ENCODE measurements at places on chromosomes 1 and 21.

- DNase-seq = no peak
Measured at GRCh38 chr21:43933199-43933598, 68.2 kb downstream of the AGPAT3 start.

DNA sequence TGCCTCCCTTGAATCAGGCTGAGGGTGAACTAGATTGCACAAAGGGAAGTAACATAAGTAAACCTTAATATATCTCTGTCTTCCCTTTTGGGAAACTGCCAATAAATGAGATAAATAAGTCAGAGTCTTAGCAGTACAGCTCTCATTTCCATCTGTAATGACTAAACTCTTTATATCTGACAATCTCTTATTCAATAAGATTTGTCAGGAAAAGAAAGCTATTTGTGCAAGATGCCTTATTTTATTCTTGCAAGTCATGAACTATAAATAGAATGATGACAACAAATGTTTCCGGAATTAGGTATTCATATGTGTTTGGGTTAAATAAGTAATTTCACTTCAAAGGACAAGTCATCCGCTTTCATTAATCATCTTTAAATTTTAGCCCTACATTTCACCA is 229.2 kb downstream of the PTGER3 start:
- no peak for DNase-seq

DNA sequence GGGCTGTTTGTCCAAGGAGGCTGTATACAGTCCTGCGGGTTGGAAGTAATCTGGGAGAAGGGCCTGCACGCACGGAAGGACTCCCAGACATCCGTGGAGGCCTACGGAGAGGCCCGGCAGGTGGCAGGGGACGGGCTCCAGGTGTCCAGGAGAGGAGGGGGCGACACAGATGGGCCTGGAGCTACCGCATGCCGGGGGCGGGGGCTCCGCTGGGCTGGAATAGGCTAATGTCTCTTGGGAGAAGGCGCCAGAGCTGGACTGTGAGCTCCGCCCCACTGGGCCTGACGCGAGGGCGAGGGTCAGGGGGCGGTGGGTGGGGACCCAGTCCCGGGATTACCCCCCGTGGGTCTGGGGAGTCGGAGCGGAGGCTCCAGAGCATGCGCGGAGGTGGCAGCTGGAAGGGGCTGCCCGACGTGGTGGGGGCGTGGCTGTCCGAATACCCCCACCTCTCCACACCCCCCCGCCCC is 659 bp downstream of the AGO1 start:
- DNase-seq = peak; percentile 82

GRCh38 chr1:53893999-53894636 is at the start of gene DIO1:
TSS of gene DIO1 (plus strand) at chr1:53894187. CDS start at chr1:53894211, 24 bp downstream.
- DNase-seq = peak; percentile 57

DNA sequence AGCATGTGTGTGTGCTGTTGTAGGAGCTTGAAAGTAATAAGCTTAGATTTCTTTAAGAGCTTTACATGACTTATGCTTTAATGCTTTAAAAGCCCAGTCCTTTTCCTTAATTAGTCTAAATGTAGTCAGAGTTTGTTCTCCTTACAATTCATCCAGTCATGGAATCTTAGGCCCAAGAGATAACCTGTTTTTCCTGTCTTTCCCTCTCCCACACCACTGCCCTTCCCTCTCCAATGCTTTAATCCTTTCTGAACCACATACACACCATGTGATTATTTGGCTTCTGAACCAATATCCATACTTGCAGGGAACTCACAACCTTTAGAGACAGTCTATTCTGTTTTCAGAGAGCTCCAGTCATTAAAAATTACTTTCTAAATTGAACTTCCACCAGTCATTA is 37.6 kb downstream of the ALG6 start:
- no peak for DNase-seq

- no peak for DNase-seq
Measured at GRCh38 chr1:161849518-161849917, 83.4 kb downstream of the ATF6 start.

- peak; percentile 44 for DNase-seq
Measured at GRCh38 chr1:211722277-211723175, 47.1 kb upstream of the NEK2 start.

- DNase-seq = no peak
Measured at GRCh38 chr1:17184822-17185484, 20.0 kb upstream of the PADI1 start.

DNA sequence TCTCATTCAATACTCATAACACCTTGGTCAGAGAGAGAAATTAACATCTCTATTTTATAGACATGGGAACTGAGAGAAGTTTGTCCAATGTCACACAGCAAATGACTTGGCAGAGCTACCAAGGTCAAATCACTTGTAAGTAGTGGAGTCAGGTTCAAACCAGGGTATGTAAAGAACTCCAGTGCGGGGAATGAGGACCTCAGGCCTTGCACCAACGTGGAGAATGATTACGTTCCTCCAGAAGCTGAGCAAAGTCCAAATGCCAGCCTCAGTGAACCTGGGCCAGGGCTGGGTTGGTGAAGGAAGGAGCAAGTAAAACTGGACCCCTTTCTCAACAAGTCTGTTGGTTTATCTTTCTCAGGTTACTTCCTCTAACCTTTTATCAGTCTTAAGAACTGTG is 1.8 kb upstream of the CSF1 start:
- DNase-seq = no peak

DNA sequence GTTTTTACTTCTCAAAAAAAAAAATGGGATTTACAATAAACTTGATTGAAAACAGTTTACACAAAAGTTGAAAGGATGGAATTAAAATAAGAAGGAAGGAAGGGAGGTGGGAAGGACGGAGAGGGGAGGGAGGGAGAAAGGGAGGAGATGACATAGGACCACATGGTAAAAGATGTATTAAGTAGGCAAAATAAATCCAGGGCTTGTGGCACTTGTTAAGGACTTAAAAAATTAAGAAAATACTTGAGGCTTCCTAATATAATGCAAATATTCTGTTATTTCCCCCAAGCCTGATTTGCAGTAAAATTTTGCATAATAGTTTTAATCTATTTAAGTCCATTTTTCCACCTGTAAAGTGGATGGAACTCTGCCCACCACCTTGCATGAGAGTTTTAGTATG is 27.5 kb downstream of the SLC30A10 start:
- DNase-seq = no peak

DNA sequence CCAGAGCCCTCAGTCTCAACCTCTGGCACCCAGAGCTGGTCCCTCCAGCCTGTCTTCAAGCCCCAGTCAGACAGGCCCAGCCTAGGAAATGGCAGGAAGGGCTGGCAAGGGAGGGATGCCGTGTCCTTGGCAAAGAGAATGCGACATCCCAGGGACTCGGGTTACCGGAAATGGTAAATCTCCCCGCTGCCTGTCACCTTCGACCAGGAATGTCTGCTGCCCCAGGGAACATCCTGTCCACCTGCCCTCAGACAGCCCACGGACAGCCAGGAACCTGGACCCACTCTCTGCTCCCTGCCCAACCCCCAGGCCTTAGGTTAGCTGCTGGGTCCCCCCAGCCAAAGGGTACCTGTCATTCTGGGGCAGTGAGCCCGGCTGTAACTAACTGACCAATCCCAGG is 23.9 kb downstream of the HSPG2 start:
- no peak for DNase-seq

- no peak for DNase-seq
Measured at GRCh38 chr1:230517786-230518185, 91.7 kb upstream of the PGBD5 start.

- no peak for DNase-seq
Measured at GRCh38 chr1:223198628-223198965, 55.5 kb upstream of the TLR5 start.

GRCh38 chr1:84672080-84672854 is 18.0 kb downstream of the SSX2IP start:
- no peak for DNase-seq

- no peak for DNase-seq
Measured at GRCh38 chr1:18972531-18972930, 16.1 kb upstream of the IFFO2 start.

DNA sequence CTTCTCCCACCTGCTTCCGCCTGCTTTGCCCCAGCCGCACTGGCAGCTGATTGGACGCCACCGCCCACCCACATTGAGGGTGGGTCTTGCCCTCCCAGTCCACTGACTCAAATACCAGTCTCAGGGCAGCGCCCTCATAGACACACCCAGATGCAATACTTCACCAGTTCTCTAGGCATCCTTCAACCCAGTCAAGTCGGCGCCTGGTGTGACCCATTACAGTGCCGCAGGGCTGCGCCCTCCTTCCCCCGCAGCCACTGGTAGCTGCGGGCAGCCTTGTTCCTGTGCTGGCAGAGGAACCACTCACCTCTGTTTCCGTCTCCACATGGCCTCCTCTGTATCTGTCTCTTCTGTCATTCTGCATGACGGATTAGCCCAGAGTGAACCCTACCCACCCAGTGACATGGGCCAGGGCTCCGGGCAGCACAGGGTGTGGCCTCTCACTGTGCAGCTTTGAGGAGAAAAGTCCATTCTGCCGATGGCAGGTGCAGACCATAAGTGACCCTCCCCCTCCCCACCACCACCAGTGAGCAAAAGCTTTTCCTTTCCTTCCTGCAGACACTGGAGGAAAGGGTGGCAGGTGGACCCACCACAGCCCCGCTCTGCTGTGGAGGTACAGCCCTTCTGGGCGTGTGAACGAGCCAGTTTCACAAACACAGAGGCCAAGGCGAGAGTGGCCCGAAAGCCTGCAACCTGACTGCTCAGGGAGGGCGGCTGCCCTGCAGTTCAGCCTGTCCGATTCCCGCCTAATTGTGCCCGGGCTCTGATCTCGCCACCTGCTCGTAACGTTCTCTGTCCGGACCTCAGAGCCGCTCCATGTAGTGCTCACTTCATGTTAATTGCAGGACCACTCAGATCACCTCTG is 57.1 kb downstream of the FAAP20 start:
- DNase-seq = peak; percentile 72

- DNase-seq = no peak
Measured at GRCh38 chr21:27589781-27590180, 622.9 kb upstream of the ADAMTS5 start.

Data from hepatocyte (in vitro differentiated cells).